Ureter (tissue), 1 donor: ENCODE measurements at places on chromosomes 4 and X. TPM values are rescaled to one million over a fixed set of nuclear protein-coding genes. Genes with fewer than 3 reads are reported as not detected.

MAGEC2 gene
- total RNA-seq, result not detected

- no peak for DNase-seq
Measured at GRCh38 chr4:93437991-93438390, 390.6 kb upstream of the ATOH1 start.

DNA sequence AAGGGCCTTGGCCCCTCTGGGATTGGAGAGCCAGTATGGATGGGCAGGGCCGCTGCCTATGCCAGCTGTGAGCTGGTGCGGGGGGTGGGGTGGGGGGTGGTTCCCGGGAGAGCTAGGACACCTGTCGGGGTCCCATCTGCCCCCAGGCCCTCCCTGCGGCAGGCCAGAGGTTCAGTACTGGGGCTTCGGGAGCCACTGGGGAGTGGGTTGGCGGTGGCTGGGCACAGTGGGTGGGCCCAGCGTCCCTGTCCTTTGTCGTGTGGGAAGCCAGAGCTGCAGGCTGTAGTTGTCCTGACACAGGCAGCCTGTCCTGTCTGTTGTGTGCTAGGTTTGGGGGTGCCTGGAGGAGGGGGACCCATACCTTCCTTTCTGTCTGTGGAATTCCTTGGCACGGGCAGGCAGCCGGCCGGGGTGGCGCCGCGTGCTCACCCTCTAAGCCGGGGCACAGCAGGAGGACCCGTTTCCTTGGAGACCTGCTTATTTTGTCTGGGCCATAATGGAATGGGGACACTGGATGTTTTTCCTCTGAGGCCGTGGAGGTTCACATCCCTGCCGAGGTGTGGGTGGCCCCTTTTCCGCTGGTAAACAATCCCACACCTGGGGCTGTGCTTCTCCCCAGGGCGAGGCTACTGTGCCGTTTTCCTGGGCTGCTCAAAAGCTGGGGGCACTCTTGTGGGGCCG is 14.8 kb downstream of the DOK7 start:
- DNase-seq, result no peak

NBDY gene
- total RNA-seq, result 79.3 TPM

DKK2 gene
- total RNA-seq, result 4.4 TPM

DNA sequence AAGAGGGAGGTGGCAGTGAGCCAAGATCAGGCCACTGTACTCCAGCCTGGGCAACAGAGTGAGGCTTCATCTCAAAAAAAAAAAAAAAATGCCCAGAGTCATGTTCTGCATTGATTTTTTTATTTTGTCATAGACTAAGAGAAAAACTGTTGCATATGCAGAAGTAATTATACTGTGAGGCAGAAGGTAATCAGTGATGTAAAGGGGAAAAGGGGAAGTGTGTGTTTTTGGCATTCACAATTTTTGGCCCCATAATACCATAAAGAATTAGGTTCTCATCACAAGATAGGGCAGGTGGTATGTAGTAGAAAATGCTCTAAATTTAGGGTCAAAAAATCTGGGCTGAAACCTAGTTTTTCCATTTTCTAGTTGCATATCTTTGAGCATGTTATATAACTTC is 47.3 kb upstream of the GAB1 start:
- no peak for DNase-seq

DNA sequence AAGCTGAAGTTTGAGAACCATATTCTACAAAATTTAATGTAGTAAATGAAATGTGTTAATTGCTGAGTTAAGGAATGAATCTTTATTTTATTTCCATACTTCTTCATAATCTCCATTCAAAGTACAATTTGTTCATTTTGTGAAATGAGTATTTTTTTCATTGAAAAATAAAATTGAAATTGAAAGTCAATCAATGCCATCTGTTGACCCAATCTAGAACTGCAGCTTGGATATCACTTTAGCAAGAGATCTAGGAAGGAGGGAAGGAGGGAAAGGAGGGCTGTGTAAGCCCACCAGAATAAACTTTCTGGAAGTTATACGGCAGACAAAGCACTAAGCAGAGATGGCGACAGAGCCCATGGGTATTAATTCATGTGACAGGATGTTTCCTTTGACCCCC is 128.4 kb downstream of the ZMAT1 start:
- DNase-seq, result no peak

LONRF3 gene
- 6.9 TPM for total RNA-seq

DNA sequence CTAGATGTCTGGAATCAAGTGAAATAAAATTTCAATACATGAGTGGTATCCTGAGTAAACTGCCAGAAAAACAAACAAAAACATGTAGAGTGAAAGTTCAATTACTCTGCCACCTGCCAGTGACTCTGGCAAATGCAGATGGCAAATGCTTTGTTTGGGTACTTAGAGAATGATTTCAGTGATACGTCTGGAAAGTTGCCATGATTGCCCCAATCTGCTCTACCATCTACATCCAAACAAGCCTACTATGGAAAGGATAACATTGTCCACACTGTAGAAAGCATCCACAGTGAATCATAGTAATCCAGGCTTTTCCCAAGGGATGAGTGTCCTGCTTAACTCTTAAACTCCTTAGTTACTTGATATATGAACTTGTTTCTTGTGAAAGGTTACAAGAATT is 3.4 kb downstream of the SPATA4 start:
- no peak for DNase-seq

S100G gene
- not detected for total RNA-seq

DNA sequence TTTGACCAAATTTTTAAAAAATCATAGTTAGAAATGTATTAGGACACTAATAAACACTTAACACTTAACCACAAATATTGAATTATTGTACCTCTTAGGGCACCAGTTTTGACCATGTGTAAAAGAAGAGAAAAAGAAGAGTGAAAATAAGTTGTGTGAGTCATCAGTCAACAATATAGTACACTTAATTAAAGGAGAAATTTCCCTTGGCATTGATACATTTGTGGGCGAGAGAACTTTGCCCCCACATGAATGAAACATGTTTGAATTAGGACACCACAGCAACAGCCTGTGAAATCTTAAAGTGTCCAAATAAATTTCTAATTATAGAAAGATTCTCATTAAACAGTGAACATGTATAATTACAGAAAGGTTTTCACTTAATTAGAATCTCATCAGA is 1292.8 kb upstream of the TENM3 start:
- no peak for DNase-seq

DNA sequence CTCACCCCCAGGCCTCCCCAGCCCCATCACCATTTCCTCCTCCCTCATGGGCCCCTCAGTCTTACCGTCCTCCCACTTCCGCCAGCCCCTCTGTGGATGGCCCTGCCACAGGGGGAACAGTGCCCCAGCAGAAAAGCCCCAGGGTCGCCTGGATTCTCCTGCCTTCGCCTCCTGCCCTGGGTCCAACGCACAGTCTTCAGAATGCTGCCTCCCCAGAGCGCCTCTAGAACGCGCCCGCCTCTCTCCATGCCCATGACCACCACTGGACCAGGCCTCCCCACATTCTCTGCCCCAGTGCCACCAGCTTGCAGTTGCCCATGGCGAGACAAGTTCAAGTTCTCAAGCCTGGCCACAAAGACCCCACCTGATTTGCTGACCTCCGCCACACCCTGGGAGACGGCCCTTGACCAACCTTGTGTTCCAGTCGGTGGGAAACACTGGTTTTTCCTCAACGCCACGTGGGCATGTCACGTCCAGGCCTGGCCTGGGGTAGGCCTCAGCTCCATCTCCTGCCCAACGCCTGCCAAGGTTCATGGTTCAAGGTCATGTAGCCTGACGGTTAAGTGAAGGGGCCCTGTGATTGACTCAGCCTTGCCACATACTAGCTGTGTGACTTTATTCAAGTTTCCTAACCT is 634 bp upstream of the PLXNB3 start:
- DNase-seq, result no peak

DNA sequence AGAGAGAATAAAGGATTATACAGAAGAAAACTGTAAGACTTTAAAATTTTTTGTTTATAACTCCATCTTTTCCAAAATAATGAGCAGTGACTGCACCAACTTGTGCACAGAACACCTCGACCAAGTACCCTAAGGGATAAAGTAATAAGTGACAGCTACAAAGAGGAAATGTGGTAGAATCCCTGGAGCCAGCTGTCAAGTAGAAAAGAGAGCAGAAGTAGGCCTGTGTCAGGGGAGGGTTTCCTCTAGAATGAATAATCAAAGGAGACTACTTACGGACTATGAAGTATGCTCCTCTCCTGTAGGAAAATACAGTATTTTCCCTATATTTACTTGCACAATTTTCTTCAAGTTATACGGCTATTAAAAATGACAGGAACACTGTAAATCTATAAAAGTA is 1.2 kb downstream of the EIF1AX start:
- no peak for DNase-seq

HMGN5 gene
- 4.6 TPM for total RNA-seq

GRCh38 chr4:6031846-6032245 is 13.6 kb upstream of the C4orf50 start:
- no peak for DNase-seq
